ENCODE measurements at places on chromosomes 7 and 10. TPM values are rescaled to one million over a fixed set of nuclear protein-coding genes. Genes with fewer than 3 reads are reported as not detected.

EIF5AL1 gene
- total RNA-seq: 0.16 TPM

ARHGEF5 gene
- 71.7 TPM for total RNA-seq

TCAF2 gene
- 4.6 TPM for total RNA-seq

CACNA2D1 gene
- 79.4 TPM for total RNA-seq

UPK3B gene
- total RNA-seq: 77.9 TPM

TACC2 gene
- 30.5 TPM for total RNA-seq

GDF2 gene
- not detected for total RNA-seq

MSMB gene
- 4.0 TPM for total RNA-seq

SLC18A3 gene
- not detected for total RNA-seq

IFIT1B gene
- not detected for total RNA-seq

PNLIPRP3 gene
- total RNA-seq: 2.4 TPM

RNF32 gene
- 0.98 TPM for total RNA-seq

- DNase-seq: no peak
Measured at GRCh38 chr7:150756858-150757257, 19.6 kb downstream of the GIMAP5 start.

DNA sequence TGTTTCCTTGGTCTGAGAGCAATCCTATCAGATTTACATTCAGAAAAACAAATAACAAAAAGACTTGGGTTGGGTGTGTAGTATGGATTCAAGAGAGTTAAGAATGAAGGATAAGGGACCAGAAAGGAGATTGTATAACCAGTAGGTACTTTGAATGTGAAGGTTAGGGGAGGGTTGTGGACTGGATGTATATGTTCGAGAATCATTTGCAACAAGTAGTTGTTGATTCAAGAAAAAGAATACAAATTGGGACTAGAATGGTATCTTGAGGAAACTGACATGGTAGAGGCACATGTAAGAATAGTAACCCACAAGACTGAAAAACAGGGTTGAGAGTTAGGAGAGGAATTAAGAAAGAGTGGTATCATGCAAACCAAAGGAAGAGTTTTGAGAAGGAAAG lies 240.0 kb upstream of the PPP1R3A start:
- DNase-seq: no peak

- DNase-seq: no peak
Measured at GRCh38 chr7:96708872-96709271, 774 bp downstream of the SEM1 start.

DNA sequence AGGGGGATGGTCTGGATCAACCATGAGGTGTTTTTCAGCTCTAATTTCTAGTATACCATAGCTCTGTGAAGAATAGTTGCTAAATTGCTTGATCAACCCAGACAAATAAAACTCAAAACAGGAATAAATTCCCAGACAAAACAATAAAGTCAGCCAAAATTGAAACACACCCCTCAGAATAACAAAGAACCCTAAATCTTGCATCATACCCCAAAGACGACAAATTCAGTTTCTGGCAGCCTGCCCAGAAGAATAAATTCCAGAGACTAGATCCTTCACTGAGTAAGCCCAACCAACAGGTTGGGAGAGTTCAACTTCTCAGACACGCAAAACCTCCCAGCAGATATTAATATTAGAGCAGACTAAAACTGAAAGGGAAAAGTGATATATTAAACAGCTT lies 11.2 kb upstream of the SEM1 start:
- DNase-seq: no peak

- DNase-seq: no peak
Measured at GRCh38 chr10:3972460-3973301, 187.7 kb upstream of the KLF6 start.

GRCh38 chr10:77308084-77308732 lies 329.4 kb downstream of the KCNMA1 start:
- DNase-seq: no peak

DNA sequence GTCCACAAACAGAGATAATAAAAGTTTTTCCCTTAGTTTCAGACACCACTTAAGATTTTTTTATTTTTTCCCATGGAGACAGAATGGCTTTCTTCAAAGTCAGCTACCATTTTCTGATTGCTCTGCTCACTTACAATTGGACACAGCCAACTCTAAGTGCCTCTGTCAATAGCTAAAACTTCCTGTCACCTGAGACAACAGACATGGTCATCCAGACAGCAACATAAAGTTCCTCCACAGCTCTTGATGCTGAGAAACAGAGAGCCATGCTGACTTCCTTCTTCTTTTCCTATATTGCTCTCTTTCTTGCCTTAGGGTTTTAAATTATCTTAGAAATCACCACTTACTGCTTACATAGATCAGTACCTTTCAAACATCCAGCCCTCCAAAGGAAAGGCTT lies 12.0 kb downstream of the ZNF800 start:
- no peak for DNase-seq

- DNase-seq: no peak
Measured at GRCh38 chr10:4429571-4429970, 396.4 kb upstream of the AKR1E2 start.

DNA sequence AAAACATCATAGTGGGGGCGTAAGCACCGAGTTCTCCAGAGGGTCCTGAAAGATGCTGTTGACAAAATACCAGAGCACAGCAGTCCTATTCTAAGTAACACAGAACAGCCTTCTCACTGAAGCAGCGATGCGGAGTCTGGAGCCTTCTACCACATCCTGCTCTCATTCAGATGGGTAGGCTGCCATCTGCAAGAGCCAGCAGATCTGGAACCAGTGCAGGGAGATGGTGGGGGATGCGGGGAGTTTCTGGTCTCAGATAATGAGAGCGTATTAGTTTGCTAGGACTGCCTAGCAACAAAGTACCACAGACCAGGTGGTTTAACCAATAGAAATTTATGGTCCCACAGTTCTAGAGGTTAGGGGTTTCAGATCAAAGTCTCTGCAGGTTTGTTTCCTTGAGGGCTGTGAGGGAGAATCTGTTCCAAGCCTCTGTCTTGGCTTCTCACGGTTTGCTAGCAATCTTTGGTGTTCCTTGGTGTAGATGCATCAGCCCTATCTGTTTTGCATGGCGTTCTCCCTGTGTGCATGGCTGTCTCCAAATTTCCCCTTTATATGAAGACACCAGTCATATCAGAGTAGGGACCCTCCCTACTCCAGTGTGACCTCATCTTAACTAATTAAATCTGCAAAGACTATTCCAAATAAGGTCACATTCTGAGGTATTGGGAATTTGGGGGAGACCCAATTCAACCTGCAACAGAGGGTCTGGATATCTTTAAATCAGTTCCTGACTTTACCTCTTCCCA lies 52.0 kb upstream of the STEAP1B start:
- no peak for DNase-seq

DNA sequence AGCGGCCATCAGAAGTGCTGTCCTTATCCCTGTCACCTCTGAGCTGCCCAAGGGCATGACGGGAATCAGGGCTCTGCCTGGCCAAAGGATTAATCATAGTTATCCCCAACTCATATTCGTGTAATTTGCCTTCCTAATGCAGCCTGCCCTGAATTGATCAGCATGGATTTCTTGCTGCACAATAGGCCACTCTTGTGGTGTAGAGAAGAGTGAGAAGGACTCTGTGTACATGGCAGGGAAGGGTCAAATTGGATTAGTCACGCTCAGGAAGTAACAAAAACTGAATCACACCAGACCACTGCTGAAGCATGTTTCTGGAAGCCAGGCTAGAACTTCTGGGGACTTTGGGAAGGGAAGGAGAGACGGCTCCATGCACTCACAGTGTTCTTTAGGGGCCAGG lies 227.0 kb downstream of the BUB3 start:
- no peak for DNase-seq

GRCh38 chr10:125631806-125632205 lies 51.2 kb downstream of the TEX36 start:
- DNase-seq: no peak

DNA sequence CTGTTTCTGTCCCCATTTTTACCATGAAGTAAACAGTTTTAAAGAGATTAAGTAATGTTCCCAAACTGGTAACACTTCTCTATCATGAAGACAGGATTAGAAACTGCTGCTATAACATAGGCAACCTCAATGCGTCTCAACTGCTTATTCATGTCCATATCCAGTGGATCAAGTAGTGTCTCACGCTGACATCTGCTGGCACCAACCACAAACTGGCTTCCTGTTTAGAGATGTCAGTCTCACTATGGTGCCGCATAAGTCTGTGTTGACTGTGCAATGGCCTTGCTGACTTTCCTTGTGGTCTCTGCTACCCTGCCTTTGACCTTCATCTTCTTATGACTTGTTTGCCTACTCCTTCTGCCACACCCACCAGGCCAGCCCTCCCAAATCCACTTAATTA lies 369.6 kb upstream of the DPP6 start:
- no peak for DNase-seq

DNA sequence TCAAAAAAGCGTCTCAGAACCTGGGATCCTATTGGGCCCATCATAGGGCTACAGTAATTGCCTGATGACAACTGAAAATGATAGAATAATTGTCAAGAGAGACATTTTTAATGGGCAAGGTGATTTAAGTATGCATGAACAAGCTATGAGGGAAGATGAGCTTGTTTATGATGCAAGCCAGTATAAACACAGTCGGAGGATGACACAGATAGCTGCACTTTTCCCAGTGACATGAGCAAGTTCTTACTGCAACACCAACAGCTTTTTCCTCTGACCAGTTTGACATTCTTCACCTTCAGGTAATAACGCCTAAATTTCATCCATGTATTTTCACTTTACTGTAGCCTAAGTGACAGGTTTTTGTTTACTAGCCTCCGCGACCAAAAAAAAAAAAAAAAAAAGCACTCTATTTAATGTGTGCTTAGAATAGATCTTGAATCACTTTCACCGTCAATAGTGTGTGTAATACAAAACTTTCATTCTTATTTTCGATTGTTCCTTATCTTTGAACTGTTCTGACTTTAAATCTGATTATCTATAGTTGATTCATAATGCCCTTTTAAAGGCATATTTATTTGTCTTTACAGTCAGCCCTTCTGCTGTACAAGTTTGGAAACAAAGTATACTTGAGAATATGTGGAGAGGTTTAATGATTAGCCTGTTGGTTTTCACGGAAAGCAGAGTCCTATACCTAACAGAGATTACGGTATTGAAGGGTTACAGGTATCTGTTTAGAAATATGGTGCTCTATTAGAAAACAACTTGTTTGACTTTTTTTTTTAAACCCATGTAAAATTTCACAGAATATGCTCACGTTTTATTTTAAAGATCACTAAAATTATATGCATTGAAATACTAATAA lies 1.7 kb downstream of the FOXP2 start:
- no peak for DNase-seq

DNA sequence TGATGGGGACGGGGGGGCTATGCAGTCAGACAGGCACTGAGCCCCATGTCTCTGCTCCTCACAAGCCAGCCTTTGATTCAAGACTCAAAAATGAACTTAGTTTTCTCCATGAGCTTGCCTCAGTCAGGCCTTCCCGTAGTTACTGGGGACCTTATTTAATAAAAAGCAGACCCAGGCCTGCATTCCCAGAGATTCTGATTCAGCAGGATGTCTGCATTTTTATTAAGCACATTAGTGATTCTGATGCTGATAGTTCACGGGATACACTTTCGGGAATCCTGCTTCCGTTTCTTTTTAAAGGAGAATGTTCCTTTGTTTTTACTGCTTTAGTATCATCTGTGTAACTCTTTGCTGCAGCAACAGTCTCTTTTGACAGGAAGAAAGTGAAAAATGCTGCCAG lies 28.3 kb upstream of the PLPP4 start:
- no peak for DNase-seq

GRCh38 chr10:69406302-69406811 lies 10.4 kb downstream of the TACR2 start:
- DNase-seq: no peak

DNA sequence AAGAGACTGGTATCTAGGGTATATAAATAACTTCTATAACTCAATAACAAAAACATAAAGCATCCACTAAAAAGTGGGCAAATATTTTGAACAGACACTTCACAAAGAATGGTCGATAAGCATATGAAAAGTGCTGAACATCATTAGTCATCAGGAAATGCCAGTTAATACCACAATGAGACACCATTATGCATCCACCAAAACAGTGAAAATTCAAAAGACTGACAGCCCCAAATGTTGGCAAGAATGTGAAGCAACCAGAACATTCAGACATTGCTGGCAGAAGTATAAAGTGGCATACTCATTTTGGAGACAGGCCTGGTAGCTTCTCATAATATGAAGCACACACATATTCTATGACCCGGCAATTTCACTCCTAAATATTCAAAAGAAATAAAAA lies 26.5 kb upstream of the GSAP start:
- DNase-seq: no peak

- DNase-seq: peak; percentile 43
Measured at GRCh38 chr10:5968681-5969453, 8.5 kb downstream of the IL15RA start.

DNA sequence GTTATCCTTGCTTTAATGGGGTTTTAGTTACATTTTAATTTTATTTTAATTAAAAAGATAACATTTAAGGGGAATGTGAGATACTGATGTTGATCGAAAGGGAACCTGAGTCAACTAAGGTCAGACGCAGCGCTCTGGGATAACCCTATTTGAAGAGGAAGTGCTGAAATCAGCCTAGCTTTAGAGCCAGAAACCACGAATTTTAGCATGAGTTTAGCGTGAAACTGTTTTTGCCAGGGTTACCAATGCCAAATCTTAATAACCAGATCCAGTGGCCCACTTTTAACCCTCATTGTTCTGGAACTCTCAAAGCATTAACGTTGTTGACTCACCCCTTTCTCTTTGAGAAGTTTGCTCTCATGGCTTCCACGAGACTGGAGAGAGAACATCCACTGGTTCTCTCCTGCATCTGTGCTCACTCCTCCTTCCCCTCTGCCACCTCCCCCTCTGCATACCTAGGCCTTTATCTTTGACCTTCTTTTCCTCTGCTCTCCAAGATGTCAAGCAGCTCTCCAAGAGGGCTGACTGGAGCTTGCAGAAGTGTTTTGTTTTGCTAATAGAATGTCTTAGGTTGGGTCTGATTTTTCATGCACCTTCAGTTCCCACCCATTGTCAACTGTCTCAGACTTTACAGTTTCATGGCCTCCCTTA lies 198.3 kb upstream of the CELF2 start:
- DNase-seq: no peak

GRCh38 chr10:31939797-31940708 lies 11.4 kb upstream of the ARHGAP12 start:
- DNase-seq: no peak

DNA sequence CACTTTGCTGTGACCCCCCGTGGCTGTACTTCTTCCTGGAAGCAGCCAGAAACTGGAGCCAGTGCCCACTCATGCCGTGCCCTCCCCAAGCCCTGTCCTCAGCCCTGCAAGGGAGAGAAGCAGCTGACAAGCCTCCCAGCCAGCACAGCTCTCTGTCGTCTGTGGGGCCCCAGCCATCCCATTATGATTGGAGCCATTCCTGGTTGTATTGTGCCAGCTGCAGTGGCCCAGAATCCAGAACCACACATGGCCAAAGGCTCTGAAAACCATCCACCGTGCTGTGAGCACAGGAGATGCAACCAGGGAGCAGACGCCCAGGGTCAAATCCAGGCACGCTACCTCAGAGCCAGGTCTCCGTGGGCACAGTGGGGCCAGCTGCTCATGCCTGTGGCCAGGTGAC lies 18.7 kb downstream of the GRID2IP start:
- DNase-seq: no peak

- no peak for DNase-seq
Measured at GRCh38 chr10:118276204-118276603, 65.9 kb downstream of the FAM204A start.

GRCh38 chr7:28725045-28725642 lies 233.0 kb downstream of the TRIL start:
- no peak for DNase-seq

GRCh38 chr10:75350791-75351190 lies 50.8 kb downstream of the ZNF503 start:
- DNase-seq: no peak

GRCh38 chr10:72310241-72310633 lies 36.5 kb downstream of the DDIT4 start:
- DNase-seq: no peak

GRCh38 chr10:22927661-22928403 lies at the start of gene ARMC3:
ARMC3 (plus strand) TSS chr10:22928053; CDS start chr10:22931997, 3,944 bp downstream.
- peak; percentile 64 for DNase-seq

All from breast epithelium (tissue), 4 donors.